Stimulated activated CD4-positive, alpha-beta T cell treated with anti-CD3 and anti-CD28 coated beads, TNF-alpha, amount 100 ng/mL, for 48 hours (primary cell): ENCODE measurements at places on chromosomes 4 and X.
A peak's percentile ranks its signal among the peaks of the same experiment; 100 is the strongest.

DNA sequence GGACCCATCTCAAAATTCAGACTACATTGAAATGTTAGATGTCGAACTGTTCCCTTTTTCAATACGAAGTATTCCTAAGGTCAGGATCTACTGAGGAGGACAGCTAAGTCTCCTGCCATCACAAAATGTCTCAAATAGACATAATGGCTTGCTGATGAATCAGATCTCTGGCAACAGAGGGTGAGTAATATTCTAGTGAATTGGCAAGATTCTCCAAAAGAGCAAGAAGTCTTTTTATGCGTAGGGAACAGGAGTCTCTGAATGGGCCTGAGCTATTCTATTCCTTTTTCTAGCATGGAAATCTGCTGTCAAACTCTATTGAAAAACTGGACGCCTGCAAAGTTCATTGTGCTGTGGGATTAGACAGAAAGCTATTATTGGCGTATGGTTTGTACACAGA, 145.4 kb downstream of the FNIP2 start:
- no peak for DNase-seq

GRCh38 chrX:97740886-97741285, 857.2 kb downstream of the RPA4 start:
- DNase-seq = no peak

- no peak for DNase-seq
Measured at GRCh38 chr4:109967798-109968520, 55.3 kb downstream of the EGF start.

GRCh38 chrX:100447655-100448397, 37.8 kb upstream of the PCDH19 start:
- DNase-seq = peak; percentile 1

DNA sequence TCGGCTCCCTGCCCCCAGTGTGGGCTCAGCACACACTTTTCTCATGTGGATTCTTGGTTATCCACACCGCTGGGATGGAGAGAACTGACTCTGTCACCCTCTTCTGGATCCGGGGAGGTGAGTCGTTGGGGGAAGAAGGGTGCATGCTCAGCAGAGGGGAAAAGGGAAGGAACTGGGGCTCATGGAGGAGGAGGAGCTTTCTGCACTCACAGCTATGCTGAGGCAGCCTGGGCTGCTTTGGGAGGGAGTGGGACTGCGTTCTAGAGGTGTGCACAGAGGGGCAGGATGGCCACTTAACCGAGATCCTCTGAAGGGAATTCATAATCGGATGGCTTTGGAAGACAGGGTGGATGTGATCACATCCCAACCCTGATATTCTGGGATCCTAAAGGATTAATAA, 51.6 kb downstream of the RTL5 start:
- no peak for DNase-seq
